ENCODE measurements at places on chromosomes 11 and 22.

- DNase-seq = no peak
Observed at GRCh38 chr11:111344032-111344431, 35.0 kb downstream of the POU2AF1 start.

DNA sequence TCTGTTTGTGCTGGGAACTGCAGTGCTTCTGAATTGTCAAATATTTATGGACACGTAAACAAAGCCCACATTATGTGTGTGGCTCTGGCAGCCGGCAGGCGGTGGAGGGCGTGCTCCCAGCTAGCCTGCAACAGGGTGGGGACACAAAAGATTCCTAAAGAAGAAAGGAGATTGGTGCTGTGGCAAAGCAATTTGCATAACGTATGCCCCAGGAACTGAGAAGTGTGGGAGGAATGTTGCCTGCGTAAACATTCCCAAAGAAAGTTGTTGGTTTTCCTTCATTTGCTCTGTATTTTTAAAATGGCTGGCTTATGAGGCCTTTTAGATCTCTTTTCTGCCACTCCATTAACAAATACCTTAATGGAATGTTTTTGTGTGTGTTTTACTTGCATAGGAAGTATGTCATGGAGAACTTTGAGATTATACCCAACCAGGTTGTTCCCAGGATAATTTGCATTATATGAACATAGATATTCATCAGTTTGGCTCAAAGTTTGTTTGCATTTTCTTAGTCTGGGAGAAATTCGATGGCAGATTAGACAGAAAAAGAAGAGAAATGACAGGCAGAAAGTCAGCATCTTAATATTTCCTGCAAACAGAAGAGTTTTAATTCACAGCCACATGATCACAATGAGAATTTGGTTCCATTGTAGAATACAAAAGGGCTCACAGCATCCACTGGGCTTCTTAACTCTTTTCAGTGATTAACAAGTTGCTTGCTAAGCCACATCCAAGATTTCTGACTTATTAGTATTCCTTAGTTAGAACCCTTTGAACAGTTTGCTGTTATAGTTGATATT is 41.8 kb upstream of the DLAT start:
- no peak for DNase-seq

GRCh38 chr22:45450921-45451651 is 37.6 kb downstream of the RIBC2 start:
- no peak for DNase-seq

DNA sequence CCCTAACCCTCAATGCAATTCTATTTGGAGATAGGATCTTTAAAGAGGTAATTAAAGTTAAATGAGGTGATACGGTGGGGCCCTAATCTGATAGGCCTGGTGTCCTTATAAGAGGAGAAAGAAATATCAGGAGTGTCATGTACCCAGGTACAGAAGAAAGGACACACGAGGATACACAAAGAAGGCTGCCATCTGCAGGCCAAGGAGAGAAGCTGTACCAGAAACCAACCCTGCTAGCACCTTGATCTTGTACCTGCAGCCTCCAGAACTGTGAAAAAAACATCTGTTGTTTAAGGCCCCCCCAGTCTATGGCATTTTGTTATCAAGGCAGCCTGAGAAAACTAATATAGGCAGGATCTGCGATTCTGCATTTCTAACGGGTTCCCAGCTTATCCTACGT is 44.2 kb downstream of the FBXO7 start:
- DNase-seq = no peak

GRCh38 chr11:12602421-12602820 is 71.8 kb upstream of the TEAD1 start:
- no peak for DNase-seq

Measured in activated naive CD4-positive, alpha-beta T cell (primary cell).